ENCODE measurements at places on chromosomes 5 and 9.

DNA sequence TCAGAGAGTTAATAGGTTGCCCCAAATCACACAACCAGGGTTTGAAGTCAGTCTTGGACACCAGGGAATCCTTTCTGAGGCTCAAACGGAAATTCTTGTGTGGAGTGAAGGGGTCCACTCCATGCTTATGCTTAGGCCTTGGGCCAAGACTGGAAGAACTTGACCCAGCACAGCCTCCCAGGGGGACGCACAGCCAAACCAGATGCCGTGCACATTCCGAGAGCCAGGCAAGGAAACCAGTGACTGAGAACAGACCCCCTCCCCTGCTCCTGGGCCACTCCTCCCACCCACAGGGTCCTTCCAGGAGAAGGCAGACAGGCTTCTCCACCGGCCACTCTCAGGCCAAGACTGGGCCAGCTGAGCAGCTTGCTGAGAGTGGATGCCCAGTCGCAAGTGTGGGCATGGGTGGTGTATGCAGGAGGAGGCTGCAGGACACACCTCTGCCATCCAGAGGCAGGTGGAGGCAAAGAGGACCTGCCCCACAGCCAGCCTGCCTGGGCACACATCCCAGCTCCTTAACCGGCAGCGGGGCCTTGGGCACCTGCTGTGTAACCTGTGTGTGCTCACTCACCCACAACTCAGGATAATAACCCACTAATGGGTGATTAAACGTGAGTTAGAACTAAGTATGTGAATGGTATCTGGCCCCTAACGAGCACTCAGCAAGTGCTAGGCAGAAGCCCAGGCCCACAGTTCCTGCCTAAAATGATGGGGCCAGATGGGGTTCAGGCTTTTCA, 38.0 kb downstream of the NIPAL4 start:
- peaks cover 13% of the 10 kb centered on the region for H3K4me1 ChIP-seq
- peaks cover 2% of the 10 kb centered on the region for H3K27me3 ChIP-seq
- peaks cover 27% of the 10 kb centered on the region for H3K36me3 ChIP-seq
- H3K27ac ChIP-seq = no peak overlapping the region

DNA sequence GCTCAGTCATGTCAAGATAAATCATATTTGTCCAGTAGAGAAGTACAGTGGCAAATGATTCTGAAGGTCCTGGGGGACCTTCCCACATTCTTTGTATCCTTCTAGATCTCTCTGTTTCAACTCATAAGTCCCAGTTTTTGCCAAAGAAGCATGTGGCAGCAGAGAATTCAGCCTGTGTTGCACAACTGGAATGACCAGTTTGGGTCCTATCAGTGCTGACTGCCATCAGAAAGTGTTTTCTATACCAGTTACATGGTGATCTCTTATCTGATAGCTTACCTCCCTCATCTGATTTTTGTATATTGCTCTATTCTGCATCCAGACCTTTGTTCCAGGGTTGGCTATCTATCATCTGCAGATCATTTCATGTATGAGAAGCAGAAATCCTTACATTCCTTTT, 21.7 kb downstream of the GM2A start:
- no peak overlapping the region for H3K27ac ChIP-seq
- no peak for DNase-seq
- no peak overlapping the region for H3K4me3 ChIP-seq
- H3K27me3 ChIP-seq = peaks cover 20% of the 10 kb centered on the region
- H3K36me3 ChIP-seq = no peaks in the 10 kb centered on the region
- H3K4me1 ChIP-seq = no peaks in the 10 kb centered on the region

GRCh38 chr5:135671052-135671705, 92.4 kb upstream of the CXCL14 start:
- H3K4me1 ChIP-seq = no peaks in the 10 kb centered on the region
- no peaks in the 10 kb centered on the region for H3K36me3 ChIP-seq

DNA sequence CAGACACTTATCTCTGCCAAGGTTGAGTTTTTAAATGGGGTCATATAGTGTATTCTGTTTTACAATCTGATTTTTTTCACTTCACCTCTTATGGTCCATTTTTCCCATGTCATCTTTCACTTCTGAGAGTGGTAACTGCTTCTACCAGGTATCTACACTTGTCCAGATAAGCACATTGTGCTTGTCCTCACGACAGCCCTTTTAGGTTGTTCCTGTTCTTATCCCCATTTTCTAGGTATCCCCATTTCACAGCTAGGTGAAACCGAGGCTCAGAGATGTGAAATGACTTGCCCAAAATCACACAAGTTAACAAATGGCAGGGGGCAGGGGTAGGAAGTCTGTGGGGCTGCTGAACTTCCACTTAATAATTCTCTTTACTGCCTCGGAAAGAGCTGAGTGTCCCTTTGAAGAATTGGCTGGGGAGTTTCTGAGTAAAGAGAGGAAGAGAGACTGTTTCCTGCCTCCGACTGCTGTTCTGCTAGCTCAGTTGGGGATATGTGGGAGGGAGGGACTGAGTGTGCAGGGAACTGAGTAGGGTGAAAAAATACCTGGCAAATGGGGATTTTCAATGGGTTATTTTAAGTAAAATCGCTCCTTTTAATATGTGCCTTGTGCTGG, 255.4 kb downstream of the GRIA1 start:
- H3K4me1 ChIP-seq = peaks cover 35% of the 10 kb centered on the region
- no peak overlapping the region for H3K4me3 ChIP-seq
- peaks cover 5% of the 10 kb centered on the region for H3K27me3 ChIP-seq
- no peak for DNase-seq

DNA sequence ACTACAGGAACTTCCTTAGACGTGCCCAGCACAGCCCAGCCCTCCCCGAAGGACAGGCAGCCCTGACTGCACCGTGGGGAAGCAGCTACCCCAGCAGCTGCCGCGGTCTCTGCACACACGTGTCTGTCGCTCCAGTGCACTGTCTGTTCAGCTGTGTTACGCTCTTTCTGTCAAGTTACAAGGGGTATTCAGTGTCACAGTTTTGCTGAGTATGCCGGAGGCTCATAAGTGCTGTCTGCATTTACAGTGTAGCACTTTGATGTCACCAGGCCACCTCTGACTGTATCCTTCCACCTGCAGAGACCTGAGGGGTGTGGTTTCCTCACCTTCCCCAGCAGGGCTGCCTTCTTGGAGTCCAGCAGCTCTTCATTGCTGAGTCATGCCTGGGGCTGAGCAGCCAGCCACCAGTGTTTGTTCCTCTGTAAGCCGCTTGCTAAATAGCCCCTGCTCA, 126.8 kb downstream of the EHMT1 start:
- H3K4me3 ChIP-seq = no peak overlapping the region
- no peak for DNase-seq
- H3K36me3 ChIP-seq = peaks cover 58% of the 10 kb centered on the region
- no peak overlapping the region for H3K27ac ChIP-seq
- no peaks in the 10 kb centered on the region for H3K27me3 ChIP-seq

GRCh38 chr9:112080831-112081542, 94.1 kb downstream of the SUSD1 start:
- no peak overlapping the region for H3K4me3 ChIP-seq
- no peaks in the 10 kb centered on the region for H3K27me3 ChIP-seq
- no peak for DNase-seq
- peaks cover 32% of the 10 kb centered on the region for H3K36me3 ChIP-seq
- H3K27ac ChIP-seq = no peak overlapping the region

DNA sequence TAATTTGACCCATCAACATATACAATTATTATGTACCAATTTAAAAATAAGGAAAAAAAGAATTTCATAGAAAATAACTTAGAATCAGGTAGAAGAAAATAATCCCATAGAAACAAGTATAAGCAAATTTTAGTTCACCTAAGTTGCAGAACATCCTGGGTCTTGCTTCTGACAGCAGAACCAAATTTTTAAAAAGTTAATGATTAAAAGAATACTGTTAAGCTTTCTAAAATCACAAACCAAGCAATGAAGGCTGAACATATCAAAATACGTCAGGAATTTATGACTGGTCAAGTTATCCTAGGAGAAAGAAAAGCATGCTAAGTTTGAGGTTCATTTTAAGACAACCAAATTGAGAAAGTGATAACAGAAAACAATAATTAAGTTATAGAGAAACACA, 650.9 kb downstream of the PTPRD start:
- DNase-seq = no peak
- no peaks in the 10 kb centered on the region for H3K36me3 ChIP-seq
- H3K27ac ChIP-seq = no peak overlapping the region
- H3K27me3 ChIP-seq = peaks cover 4% of the 10 kb centered on the region
- H3K4me3 ChIP-seq = no peak overlapping the region
- H3K4me1 ChIP-seq = no peaks in the 10 kb centered on the region

- no peaks in the 10 kb centered on the region for H3K4me1 ChIP-seq
- H3K36me3 ChIP-seq = no peaks in the 10 kb centered on the region
- DNase-seq = no peak
- peaks cover 6% of the 10 kb centered on the region for H3K27me3 ChIP-seq
- no peak overlapping the region for H3K27ac ChIP-seq
- H3K4me3 ChIP-seq = no peak overlapping the region
Measured at GRCh38 chr5:111133436-111133751, 41.2 kb downstream of the WDR36 start.

- H3K4me3 ChIP-seq = no peak overlapping the region
- peaks cover 10% of the 10 kb centered on the region for H3K36me3 ChIP-seq
- peaks cover 18% of the 10 kb centered on the region for H3K4me1 ChIP-seq
Measured at GRCh38 chr5:142619815-142620214, 66.1 kb downstream of the FGF1 start.

GRCh38 chr9:72349911-72350310, 15.1 kb downstream of the ZFAND5 start:
- peaks cover 16% of the 10 kb centered on the region for H3K27me3 ChIP-seq
- H3K36me3 ChIP-seq = peaks cover 29% of the 10 kb centered on the region
- H3K4me3 ChIP-seq = no peak overlapping the region
- peak overlapping the region; percentile 39 for H3K27ac ChIP-seq
- no peak for DNase-seq

GRCh38 chr5:116772806-116773205, 198.2 kb upstream of the SEMA6A start:
- peaks cover 6% of the 10 kb centered on the region for H3K27me3 ChIP-seq
- H3K36me3 ChIP-seq = no peaks in the 10 kb centered on the region
- no peak for DNase-seq
- no peak overlapping the region for H3K4me3 ChIP-seq
- H3K27ac ChIP-seq = no peak overlapping the region
- H3K4me1 ChIP-seq = peaks cover 50% of the 10 kb centered on the region

GRCh38 chr5:10173716-10174115, 76.0 kb downstream of the ATPSCKMT start:
- peaks cover 2% of the 10 kb centered on the region for H3K36me3 ChIP-seq
- H3K4me3 ChIP-seq = no peak overlapping the region
- H3K4me1 ChIP-seq = no peaks in the 10 kb centered on the region
- H3K27ac ChIP-seq = no peak overlapping the region
- H3K27me3 ChIP-seq = peaks cover 7% of the 10 kb centered on the region

Measured in nephron progenitor cell (in vitro differentiated cells).